ENCODE measurements at places on chromosomes 12 and 14.

- DNase-seq = no peak
Measured at GRCh38 chr14:90851327-90852036, 35.3 kb upstream of the TTC7B start.

GRCh38 chr12:14618983-14619382, 51.3 kb upstream of the PLBD1 start:
- DNase-seq = no peak

GRCh38 chr12:94799136-94799535, 148.8 kb upstream of the TMCC3 start:
- no peak for DNase-seq

- DNase-seq = peak; percentile 15
Measured at GRCh38 chr14:49986343-49987014, 93.6 kb downstream of the ARF6 start.

GRCh38 chr14:31059152-31059924, 33.2 kb upstream of the STRN3 start:
- peak; percentile 85 for DNase-seq

GRCh38 chr12:58570411-58570810, 349.9 kb downstream of the LRIG3 start:
- DNase-seq = no peak

- DNase-seq = peak; percentile 11
Measured at GRCh38 chr12:4267704-4268328, 5.7 kb upstream of the CCND2 start.

DNA sequence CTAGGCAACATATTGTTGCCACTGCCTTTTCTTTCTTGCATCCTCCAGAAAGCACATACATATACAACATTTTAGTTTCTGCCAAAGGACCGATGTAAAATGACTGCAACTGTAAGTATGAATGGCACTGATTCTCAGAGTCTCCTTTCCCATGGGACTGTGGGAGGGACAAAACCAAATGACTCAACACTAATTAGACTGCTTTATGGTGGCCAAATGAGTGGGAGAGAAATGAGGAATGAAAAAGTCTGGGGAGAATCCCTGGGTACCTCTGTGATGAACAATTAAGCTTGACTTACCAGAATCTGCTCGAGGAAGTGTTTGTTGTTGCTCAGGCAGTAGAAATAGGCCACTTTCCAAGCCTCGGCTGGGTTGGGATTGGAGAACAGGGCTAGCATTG, 10.1 kb downstream of the ZFYVE26 start:
- DNase-seq = no peak

GRCh38 chr12:113405694-113406093, 2.0 kb upstream of the SDS start:
- DNase-seq = no peak

DNA sequence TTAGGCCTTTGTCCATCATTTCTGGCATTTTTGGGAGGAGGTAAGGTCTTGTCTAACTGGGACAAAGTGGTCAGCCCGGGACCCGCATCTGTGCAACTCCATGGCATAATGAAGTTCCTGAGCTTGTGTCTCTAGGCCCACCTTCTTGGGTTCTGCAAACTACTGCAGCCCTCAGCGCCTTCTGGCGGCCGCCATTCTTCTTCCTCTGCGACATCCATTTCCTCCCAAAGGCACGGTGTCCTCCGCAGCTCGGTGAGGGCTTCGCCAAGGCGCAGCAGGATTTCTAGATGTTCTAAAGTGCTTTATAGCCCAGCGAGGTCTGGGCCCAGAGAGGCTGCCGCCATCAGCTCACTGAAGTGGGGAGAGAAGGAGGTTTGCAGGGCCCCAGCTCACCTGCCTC, 134.4 kb upstream of the OR4E1 start:
- DNase-seq = no peak

- no peak for DNase-seq
Measured at GRCh38 chr12:131909081-131909751, 14.8 kb downstream of the ULK1 start.

DNA sequence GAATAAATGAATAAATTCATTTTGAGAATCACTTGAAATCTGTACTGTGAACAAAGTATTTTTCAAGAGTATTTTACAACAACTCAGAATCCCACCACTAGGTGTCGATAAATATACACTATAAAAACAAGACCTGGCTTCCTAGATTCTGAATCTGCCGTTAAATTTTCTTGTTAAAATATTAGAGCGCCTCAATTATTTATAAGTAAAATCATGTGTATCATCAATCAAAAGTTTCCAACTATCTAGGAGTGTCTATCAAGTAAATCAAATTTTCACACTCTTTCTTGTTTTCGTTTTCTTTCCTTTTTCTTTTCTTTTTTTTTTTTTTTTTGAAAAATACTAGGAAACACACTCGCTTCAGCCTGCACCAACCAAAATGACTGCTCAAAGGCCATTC, 179.2 kb upstream of the DCN start:
- peak; percentile 27 for DNase-seq

DNA sequence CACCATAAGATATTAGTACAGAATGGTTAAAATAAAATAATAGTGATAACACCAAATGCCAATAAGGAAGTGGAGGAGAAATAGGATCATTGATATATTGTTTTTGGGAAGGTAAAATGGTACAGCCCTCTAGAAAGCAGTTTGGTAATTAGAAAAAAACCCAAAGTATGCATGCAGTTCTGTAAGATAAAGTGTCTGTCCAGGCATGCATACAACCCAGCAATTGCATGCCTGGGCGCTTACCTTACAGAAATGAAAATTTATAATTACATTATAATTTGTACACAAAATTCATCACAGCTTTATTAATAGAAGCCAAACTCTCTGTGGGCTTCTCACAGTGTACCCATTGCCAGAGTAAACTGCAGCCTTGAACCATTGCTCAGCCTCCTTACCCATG, 124.7 kb downstream of the TTC6 start:
- DNase-seq = no peak

- DNase-seq = no peak
Measured at GRCh38 chr14:72616811-72617210, 277.1 kb downstream of the DPF3 start.

DNA sequence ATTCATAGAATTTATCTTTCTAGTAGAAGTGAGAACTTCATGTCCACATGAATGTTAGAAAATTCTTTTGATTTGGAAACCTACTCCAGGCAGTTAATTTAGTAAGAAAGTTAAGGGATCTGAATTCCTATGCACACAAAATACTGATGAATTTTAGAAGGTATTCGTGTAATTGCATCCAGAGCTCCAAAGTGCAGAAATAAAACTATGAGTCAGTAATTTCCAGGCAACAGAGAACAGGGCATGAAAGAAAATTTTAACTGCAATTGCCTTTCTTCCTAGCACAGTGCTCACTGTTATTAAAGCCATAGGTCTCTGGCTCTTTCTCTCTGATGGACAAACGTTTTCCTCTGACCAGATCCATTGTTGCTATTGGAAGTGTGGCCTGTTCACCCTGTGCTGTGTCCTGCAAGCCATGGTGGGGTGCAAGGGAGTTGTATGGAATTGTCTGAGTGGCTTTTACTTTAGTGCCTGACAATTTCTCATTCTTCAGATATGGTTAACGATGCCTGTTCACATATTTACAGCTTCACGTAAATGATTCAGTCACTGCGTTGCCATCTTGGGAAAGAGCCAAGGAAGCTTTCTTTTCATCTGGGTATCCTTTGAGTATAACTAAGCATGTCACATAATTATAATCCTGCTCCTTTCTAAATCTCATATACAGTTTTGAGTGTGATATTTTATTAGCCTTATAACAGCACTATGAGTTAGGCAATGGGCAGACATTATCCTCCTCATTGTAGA, 145.1 kb downstream of the ACSS3 start:
- DNase-seq = no peak

DNA sequence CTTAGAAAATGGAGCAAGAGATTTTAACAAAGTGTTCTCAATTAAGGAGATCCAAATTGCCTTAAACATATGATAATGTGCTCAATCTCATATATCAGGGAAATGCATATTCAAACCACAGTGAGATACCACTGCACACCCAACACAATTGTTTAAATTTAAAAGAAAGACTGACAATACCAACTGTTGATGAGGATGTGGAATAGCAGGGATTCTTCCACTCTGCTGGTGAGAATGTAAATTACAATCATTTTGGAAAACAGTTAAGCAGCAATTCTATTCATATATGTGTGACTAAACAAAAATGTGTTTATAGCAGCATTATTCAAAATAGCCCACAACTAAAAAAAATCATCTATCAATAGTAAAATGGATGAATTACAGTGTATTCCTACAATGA, 144.2 kb downstream of the KICS2 start:
- DNase-seq = no peak

DNA sequence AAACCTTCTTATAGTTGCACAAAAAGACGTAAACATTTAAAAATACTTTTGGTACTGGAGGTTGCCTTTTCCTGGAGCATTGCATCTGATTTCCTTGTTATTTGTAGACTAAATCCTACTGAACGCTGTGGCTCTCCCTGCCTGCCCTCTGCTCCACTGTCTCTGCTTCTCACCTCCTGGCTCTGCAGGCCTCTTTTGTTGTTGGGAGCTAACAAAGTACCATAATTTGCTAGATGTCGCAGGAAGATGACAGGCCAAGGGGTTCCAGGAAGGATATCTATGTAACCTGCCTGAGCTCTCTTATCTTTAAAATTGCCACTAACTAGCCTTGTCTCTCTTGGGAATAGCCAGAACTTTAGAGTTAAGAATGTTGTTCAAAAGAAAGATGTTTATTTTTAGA, 21.4 kb downstream of the SYNE2 start:
- no peak for DNase-seq

DNA sequence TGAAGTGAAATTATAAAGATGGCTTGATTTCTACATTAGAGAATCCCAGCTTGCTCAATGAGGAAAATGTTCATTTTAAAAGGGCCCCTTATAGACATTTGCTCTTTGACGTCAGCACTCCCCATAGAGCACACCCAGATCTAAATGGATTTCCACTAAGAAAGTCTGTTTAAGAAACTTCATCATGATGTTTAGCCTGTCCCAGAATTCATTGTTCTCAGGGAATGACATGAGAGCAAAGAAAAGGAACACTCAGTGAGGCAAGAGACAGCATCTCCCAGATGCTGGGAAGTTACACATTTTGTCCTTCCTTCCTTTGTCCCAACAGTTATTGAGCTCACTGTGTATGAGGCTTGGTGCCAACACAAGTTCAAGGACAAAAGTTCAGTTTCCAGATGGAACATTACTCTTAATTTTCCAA, 4.9 kb downstream of the PHLDA1 start:
- DNase-seq = no peak

- peak; percentile 4 for DNase-seq
Measured at GRCh38 chr14:70188322-70188658, 461 bp downstream of the SLC8A3 start.

DNA sequence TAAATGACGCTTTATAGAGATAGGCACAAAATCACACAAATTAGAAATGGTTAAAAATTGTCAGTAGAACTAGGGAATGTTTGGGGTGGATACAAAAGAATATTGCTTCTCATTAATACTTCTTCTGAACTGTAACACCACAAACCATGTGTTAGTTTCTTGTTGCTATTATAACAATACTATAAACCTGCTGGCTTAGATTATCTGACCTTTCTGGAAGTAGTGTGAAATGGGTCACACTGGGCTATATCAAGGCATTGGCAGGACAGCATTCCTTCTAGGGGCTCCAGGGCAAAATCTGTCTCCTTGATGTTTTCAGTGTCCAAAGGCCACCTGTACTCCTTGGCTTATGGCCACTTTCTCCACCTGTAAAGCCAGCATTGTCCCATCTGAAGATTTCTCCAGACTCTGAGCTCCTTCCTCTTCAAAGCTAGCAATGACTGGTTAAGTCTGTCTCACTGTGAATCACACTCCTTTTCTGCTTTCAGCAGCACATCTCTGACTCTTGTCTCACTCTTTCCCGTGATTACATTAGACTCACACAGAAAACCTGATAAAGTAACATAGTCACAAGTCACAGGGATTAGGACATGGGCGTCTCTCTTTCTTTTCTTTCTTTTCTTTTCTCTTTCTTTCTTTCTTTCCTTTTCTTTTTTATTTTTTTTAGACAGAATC, 86.3 kb downstream of the SLC15A4 start:
- DNase-seq = no peak

DNA sequence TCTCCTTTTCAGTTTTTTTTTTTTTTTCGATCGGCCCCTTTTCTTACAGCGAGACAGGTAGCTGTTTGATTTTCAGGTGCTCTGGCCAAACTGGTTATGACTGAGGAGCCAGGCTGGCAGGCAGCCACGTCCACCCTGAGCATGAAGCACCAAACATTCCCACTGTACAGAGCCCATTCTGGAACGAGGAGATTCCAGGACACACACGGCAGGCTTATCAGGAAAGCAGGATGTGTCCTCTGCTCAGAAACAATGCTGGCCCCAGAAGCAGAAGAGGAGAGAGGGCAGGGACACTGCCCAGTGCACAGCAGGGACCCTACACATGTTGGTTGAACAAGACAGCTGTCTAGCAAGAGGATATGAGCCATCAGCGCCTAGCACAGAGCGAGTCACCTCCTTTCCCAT, 3.7 kb upstream of the KRT2 start:
- no peak for DNase-seq

DNA sequence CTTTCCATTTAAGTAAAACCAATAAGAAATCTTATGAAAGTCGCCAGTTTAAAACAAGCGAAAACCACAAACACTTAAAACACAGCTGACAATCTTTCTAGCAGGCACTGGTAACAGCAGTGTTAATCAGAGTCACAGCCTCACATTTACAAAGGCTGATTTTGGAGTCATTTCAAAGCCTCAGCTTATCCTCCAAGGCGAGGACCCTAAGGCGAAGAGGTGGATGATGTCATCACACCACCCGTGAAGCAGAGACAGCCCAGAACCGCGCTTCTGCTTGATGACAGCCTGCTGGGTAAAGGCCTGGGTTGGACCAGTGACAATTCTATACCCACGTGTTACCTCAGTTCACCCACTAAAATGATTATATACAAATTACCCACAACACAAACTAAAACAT, 10.1 kb downstream of the GOLGA3 start:
- no peak for DNase-seq

- peak; percentile 83 for DNase-seq
Measured at GRCh38 chr12:56635806-56636674, 5.9 kb upstream of the BAZ2A start.

DNA sequence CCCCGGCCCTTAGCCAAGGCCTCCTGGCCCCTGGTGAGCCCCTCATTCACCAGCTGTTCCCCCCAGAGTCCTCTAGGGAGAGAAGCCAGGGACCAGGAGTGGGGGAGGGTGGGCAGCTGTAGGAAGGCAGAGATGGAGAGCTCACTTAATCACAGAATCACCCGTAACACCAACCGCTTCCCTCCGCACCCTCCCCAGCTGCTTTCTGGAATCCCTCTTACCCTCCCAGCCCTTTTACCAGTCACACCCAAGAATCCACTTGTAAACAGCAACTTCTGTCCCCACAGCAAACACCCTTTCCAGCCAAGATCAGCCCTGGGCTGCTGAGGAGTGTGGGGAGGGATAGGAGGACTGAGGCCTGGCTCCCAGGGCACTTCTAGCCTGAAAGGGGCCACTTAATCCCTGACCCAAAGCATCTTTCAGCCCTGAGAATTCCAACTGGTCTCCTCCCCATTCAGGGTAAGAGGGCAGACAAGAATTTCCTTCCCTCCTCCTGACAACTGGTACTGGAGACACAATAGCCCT, 18.8 kb downstream of the NCKAP5L start:
- DNase-seq = no peak

GRCh38 chr14:61866932-61867920, 105.0 kb downstream of the SNAPC1 start:
- no peak for DNase-seq
